ENCODE measurements at places on chromosomes 5 and 9.

GRCh38 chr9:137423514-137424291 lies 510 bp downstream of the NOXA1 start:
- DNase-seq = no peak

- DNase-seq = no peak
Measured at GRCh38 chr5:44199408-44199807, 189.8 kb downstream of the FGF10 start.

DNA sequence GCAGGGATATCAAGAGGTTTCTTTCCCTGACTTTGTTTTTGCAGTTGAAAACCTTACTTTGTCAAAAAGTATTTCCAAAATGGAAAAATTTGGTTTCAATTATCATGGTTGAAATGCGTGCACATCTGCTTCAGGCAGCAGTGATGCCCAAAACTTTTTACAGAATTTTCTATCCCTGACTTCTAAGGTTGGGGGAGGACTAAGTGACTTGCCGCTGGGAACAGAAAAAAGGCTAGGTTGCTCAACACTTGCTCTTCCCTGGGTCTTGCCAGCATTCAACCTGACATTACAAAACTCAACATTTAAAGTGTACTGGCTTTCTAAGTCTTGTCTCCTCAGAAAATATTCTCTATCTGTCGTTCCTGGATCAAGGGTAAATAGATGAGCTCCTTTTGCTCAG lies 4.7 kb downstream of the KLHL3 start:
- no peak for DNase-seq

DNA sequence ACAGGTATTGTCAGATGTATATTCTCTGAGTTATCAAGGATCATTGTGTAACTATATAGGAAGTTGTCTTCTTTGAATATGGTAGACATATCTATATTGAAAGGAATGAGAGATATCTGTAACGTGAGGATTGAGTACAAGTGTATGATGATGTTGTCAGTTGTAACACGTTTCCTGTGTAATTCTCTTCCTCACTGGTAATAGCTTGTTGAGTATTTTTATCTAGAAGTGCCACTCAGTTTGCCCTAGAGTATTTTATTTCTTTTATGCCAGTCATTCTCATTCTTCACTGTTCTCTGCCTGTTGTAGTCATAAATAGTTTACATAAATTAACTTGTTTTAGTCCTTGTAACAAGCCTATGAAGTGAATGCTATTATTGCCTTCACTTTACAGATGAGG lies 172.1 kb downstream of the BAAT start:
- no peak for DNase-seq

GRCh38 chr5:90878549-90879196 lies 320.1 kb downstream of the ADGRV1 start:
- DNase-seq = no peak
